ENCODE measurements at places on chromosomes 6 and 20.

GRCh38 chr6:21823371-21823770 is 229.8 kb downstream of the SOX4 start:
- peak; percentile 57 for DNase-seq

DNA sequence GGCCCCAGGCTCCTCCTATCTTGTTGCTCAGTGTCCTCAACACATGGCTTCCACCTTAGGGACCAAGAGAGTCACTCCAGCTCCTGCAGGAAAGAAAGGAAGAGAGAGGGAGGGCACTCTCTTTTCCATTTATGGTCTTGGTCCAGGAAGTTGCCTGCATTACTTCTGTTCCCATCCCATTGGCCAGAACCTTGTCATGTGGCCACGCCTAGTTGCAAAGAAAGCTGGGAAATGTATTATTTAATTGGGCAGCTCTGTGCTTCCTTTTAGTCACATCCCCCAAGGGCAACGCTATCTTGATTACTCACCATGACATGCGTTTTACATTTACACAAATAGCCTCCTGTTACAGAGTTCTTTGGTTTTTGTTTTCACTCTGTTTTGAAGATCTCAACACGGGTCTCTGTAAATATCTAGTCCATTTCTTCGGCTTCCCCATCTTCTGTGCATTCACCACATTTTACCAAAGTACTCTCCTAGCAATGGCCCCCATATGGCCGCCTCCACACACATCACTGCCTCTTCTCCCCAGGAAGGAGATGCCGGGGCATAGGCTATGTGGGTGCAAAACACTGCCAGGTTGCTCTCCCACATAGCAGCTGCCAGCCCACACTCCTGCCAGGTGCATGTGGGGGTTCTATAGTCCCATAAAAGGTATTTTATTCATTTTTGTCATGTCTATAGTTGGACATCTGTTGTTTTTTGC is 35.7 kb upstream of the ZMYND8 start:
- DNase-seq = peak; percentile 76

DNA sequence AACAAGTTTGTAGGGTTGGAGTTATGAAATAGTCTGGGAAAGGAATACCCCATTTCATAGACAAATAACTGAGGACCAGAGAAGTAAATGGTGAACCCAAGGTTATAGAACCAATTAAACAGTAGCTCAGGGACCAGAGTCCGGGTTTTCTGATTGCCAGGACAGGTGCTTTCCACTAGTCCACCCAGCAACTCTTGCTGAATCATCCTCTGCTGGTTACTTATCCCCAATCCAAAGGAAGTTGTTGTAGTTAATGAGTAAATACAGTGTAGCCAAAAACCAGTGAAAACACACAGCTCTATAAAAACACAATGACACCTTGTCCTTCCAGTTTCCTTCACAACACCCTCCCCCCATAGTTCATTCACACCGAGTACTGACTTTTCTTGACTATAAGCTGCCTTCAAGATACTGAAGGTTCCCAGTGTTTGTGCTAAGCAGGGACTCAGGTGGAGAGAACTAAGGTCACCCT is 766 bp upstream of the TINAG start:
- no peak for DNase-seq

- no peak for DNase-seq
Measured at GRCh38 chr6:44775121-44775520, 387.6 kb downstream of the CDC5L start.

DNA sequence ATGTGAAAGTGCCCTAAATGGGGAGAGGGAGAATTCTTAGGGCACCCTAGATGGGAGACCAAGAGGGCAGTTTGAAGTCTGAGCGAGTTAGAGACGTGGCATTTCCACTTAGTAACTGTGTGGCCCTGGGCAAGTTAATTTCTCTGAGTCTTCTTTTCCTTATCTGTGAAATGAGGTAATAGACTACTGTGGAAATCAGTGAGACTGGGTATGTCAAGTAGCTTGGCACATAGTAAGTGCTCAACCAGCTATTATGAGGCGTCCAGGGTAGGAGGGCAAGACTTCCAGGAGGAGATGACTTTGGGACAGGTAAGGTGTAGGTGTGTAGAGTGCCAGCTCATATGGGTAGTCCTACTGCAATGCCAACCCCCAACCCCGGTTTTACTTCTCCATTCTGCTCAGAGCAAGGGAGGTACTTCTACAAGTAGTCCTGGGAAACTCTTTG is 770 bp downstream of the KIF3B start:
- peak; percentile 37 for DNase-seq

GRCh38 chr6:166029506-166029905 is 138.1 kb downstream of the TBXT start:
- DNase-seq = peak; percentile 14

GRCh38 chr6:53431704-53432103 is 83.0 kb upstream of the ELOVL5 start:
- DNase-seq = no peak

GRCh38 chr6:7373739-7374138 is 15.8 kb downstream of the CAGE1 start:
- DNase-seq = peak; percentile 32

- no peak for DNase-seq
Measured at GRCh38 chr6:26660000-26660361, 435 bp upstream of the ZNF322 start.
